Glutamatergic neuron (in vitro differentiated cells): ENCODE measurements at places on chromosomes 5 and 9. TPM values are rescaled to one million over a fixed set of nuclear protein-coding genes. Genes with fewer than 3 reads are reported as not detected.
A peak's percentile ranks its signal among the peaks of the same experiment; 100 is the strongest.

DNA sequence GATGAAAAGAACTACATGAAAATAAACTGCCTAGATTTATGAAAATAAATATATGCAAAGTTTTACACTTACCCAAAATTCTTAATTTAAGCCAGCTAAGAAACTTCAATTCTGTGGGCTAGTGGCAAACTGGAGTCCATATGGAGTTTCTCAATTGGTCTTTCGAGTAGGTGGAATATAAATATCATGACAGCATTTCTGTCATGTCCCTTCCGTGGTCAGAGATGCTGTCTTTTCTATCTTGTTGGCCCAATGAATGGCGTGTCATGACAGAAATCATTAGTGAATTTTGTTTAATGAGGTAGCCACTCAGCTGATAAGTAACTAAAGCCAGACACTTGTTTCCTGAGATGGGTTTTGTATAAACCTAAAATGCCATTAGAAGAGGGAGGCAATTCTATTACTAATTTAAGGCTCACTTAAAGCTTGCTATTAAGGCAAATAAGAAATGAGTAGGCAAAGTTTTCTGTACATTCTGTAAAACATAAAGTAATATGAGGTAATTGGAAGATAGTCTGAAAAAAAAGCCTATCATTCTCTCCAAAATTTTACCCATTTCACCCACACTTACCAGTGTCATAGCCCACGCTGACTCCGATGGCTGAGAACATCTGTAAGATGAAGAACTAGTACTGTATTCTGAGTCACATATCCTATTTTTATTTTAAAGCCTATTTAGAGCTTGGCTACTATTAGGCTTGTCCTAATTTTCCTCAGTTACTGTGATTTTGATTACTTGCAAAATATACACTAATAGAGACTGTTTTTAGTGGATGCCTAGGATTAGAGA is 419.3 kb upstream of the MEF2C start:
- H3K27ac ChIP-seq: no peak overlapping the region
- no peaks in the 10 kb centered on the region for H3K4me1 ChIP-seq
- H3K27me3 ChIP-seq: no peaks in the 10 kb centered on the region
- no peak for DNase-seq
- no peak overlapping the region for H3K4me3 ChIP-seq
- H3K36me3 ChIP-seq: no peaks in the 10 kb centered on the region

DNA sequence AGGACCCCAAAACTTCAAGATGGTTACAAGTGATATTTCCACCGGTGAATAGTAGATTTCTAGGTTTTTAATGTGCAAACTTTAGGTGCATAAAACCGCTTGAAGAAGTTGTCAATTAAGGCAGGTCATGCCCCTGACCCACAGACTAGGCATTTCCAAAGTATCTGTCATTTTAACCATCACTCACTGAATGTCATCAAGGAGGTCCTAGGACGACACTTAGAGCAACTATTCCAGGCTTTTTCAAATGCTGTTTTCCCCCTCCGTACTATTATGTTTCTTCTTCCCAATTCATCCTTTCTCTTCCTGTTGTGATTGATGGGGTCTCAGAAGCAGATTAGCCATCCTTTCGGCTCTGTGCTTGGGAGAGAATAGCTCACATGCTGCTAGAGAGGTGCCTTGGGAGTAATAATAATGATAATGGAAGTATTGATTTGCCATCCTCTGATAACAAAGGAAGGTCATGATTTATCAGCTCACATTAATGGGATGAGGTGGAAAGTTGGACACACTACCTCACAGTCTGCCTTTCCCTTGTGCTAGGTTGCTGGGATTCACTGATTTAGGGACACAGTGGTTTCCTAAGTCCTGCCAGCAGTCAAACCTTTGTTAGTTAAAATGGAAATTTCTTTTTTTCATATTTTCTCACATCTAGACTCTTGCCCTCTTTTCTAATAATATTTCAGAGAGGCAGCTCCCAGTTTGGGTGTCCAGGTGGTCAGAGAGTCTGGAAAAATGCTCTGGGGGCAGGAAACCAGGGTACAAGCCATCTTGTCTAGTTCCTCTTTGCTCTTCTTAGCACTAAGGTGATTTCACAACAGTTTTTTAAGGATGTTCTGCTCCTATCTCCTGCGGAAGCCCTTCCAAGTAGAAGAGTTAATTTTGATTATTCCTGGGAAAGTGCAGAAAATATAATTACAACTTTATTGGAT is 67.0 kb downstream of the PTTG1 start:
- no peak for DNase-seq
- H3K36me3 ChIP-seq: no peaks in the 10 kb centered on the region
- no peak overlapping the region for H3K27ac ChIP-seq

GRCh38 chr5:115180165-115180709 is 10.5 kb upstream of the TRIM36 start:
- no peaks in the 10 kb centered on the region for H3K36me3 ChIP-seq
- peak overlapping the region; percentile 90 for H3K4me3 ChIP-seq
- H3K27ac ChIP-seq: peak overlapping the region; percentile 85
- DNase-seq: peak; percentile 86

The ZBTB6 gene
- 10.2 TPM for total RNA-seq

DNA sequence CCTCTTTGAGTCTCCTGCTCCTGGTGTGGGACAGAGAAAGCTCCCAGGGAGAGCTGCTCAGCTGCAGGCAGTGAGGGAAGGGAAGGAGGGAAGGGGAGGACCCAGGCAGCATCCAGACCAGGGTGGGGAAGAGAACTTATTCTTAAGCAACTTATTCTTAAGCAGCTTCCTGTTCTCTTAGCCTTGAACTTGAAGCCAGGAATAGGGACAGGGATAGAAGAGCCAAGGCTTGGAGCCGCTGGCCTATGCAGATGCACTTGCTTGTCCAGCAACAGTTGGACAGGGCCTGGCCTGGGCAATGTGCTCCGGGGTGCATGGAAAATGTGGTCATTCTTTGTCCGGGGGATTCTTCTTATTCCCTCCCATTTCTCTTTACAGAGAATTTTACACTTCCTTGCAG is 31.4 kb upstream of the SPTLC1 start:
- DNase-seq: no peak
- no peaks in the 10 kb centered on the region for H3K36me3 ChIP-seq
- no peak overlapping the region for H3K27ac ChIP-seq
- no peak overlapping the region for H3K4me3 ChIP-seq
- H3K4me1 ChIP-seq: peaks cover 8% of the 10 kb centered on the region
- peaks cover 7% of the 10 kb centered on the region for H3K27me3 ChIP-seq

GRCh38 chr9:90508940-90509339 is 133.7 kb downstream of the DIRAS2 start:
- DNase-seq: no peak
- no peaks in the 10 kb centered on the region for H3K36me3 ChIP-seq
- H3K27ac ChIP-seq: no peak overlapping the region
- H3K4me1 ChIP-seq: no peaks in the 10 kb centered on the region

The IRX1 gene
- 69.3 TPM for total RNA-seq

The NR6A1 gene
- total RNA-seq: 51.0 TPM

The ALDH7A1 gene
- 85.9 TPM for total RNA-seq

- H3K27ac ChIP-seq: no peak overlapping the region
- H3K27me3 ChIP-seq: peaks cover 4% of the 10 kb centered on the region
- no peak overlapping the region for H3K4me3 ChIP-seq
- DNase-seq: no peak
Measured at GRCh38 chr9:125985142-125985997, 238.2 kb downstream of the PBX3 start.

DNA sequence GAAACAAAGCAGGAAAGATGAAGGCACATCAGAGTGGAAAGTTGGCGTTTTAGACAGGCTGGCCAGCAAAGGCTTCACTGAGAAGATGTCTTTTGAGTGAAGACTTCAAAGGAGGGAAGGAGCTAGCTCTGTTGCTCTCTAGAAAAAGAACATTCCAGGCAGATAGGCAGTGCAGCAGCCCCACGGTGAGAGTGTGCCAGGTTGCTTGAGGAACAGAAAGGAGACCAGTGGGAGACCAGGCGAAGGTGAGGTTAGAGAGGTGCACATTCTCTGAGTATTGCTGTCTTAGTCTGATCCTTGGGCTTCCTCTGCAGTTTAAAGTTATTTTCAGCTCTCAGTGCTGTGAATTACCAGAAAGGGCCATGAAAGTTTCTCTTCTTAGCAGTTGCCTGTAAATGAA is 83.8 kb downstream of the SLC44A1 start:
- H3K4me1 ChIP-seq: peaks cover 6% of the 10 kb centered on the region
- DNase-seq: no peak
- H3K4me3 ChIP-seq: no peak overlapping the region
- H3K27me3 ChIP-seq: peaks cover 8% of the 10 kb centered on the region
- no peak overlapping the region for H3K27ac ChIP-seq
